Eye (tissue), 1 donor: ENCODE measurements at places on chromosomes 16 and 17.

DNA sequence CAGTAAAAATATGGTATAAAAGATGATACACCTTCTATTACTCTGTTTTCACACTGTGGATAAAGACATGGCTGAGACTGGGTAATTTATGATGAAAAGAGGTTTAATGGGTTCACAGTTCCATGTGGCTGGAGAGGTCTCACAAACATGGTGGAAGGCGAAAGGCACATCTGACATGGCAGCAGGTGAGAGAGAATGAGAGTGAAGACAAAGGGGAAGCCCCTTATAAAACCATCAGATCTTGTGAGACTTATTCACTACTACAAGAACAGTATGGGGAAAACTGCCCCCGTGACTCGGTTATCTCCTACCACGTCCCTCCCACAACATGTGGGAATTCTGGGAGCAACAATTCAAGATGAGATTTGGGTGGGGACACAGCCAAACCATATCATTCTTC, 45.6 kb downstream of the TBC1D26 start:
- no peak for DNase-seq

DNA sequence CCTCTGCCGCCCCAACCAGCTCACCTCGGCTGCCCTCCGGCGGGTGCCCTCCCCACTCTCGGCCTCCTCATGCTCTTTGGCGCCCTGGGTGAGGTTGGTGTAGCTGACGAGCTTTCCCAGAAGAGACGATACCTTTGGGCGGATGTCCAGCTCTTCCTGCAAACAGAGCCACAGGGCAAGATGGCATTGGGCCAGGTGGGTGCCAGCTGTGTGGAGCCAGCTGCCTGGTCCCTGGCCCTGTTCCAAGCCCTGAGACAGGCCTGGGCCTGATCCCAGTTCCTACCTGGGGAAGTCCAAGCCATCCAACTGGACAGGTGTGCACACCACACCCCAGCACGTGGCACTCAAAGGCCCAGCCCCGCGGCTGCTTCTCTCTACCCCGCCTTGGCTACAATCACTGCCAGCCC, 6.9 kb downstream of the SLC12A4 start:
- no peak for DNase-seq

GRCh38 chr16:27480761-27481160, 69.0 kb downstream of the GTF3C1 start:
- no peak for DNase-seq

GRCh38 chr16:90077757-90078578, 837 bp upstream of the PRDM7 start:
- DNase-seq = no peak

- DNase-seq = peak; percentile 59
Observed at GRCh38 chr16:87207965-87208364, 109.2 kb downstream of the C16orf95 start.

GRCh38 chr17:45101883-45102811, 30.2 kb downstream of the PLCD3 start:
- no peak for DNase-seq

DNA sequence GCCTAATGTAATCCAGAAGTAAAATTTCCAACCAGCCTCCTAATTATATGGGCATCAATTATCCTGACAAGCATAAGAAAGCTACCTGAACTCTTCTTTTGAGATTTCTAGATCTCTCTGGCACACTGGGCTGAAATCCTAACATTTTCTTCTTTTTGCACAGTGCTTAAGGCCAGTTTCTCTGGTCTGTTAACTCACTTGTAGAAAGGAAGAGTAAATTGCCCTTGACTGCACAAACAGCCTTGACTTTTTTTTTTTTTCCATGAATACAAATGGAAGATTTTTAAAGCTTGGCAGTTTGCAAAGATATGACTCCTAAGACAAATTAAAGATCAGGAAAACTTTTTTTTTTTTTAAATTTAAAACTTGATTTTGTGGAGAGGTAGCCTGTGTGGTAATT, 291.2 kb upstream of the MON1B start:
- DNase-seq = no peak

DNA sequence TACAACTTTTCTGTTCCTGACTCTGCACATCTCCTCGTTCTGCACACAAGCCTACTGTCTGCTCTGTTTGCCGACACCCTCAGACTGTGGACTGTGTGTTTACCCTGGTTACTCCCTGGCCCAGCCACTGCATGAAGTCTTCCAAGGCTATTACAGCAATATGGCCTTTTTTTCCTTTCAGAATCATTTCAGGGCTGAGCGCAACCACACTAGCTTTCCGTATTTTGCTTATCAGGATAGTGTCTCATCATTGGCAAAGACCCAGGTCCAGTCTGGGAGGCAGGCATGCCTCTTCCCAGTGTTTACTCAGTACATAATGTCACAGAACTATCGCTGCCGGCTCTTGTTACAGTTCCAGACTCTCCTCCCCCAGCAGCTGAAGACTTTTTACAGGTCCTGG, 10.1 kb downstream of the DNAH9 start:
- DNase-seq = peak; percentile 37
